ENCODE measurements at places on chromosomes 11 and 22. TPM values are rescaled to one million over a fixed set of nuclear protein-coding genes. Genes with fewer than 3 reads are reported as not detected.

Gene APOBEC3G
- 2.5 TPM for total RNA-seq

- no peak for DNase-seq
- H3K4me1 ChIP-seq: no peaks in the 10 kb centered on the region
- no peaks in the 10 kb centered on the region for H3K36me3 ChIP-seq
- H3K4me3 ChIP-seq: no peak overlapping the region
Measured at GRCh38 chr22:48803171-48803947, 1024.3 kb downstream of the BRD1 start.

DNA sequence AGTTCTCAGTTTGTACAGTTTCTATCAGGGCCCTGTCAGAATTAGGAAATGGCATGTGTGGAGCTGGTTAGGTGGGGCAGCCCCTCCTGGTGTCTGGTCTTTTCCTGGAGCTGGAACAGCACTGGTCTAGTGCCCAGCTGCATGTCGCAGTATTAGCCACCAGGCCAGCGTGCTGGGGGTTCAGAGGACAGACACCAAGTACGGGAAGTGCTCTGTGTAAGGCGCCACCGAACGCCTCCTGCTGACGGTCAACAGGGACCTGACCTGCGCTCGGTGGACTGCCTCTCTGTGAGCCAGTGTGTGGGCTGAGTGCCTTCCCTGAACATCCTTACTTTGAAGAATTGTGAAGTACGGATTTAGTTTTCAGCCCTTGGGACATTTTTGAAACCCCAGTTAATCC lies 33.9 kb downstream of the AP2A2 start:
- H3K36me3 ChIP-seq: peaks cover 49% of the 10 kb centered on the region
- H3K27me3 ChIP-seq: no peaks in the 10 kb centered on the region
- H3K4me1 ChIP-seq: no peaks in the 10 kb centered on the region
- no peak overlapping the region for H3K27ac ChIP-seq
- no peak for DNase-seq
- H3K4me3 ChIP-seq: no peak overlapping the region

Gene SERPINH1
- total RNA-seq: 114 TPM

GRCh38 chr11:65851083-65851579 lies 6.8 kb downstream of the CFL1 start:
- H3K36me3 ChIP-seq: peaks cover 53% of the 10 kb centered on the region
- no peak overlapping the region for H3K27ac ChIP-seq
- H3K4me1 ChIP-seq: no peaks in the 10 kb centered on the region
- no peaks in the 10 kb centered on the region for H3K27me3 ChIP-seq
- H3K4me3 ChIP-seq: no peak overlapping the region
- no peak for DNase-seq

Gene C11orf54
- 29.5 TPM for total RNA-seq

Measured in right atrium auricular region (tissue), 2 donors.